PC-3 (cell line): ENCODE measurements at places on chromosomes 11 and 22. TPM values are rescaled to one million over a fixed set of nuclear protein-coding genes. Genes with fewer than 3 reads are reported as not detected.

MUC5AC gene
- total RNA-seq: 0.11 and 0.35 TPM in 2 replicates

SLC16A8 gene
- not detected in 2 replicates for total RNA-seq

ADAMTS8 gene
- total RNA-seq: 0.12 TPM in 1 of 2 replicates, not detected in the other

DNA sequence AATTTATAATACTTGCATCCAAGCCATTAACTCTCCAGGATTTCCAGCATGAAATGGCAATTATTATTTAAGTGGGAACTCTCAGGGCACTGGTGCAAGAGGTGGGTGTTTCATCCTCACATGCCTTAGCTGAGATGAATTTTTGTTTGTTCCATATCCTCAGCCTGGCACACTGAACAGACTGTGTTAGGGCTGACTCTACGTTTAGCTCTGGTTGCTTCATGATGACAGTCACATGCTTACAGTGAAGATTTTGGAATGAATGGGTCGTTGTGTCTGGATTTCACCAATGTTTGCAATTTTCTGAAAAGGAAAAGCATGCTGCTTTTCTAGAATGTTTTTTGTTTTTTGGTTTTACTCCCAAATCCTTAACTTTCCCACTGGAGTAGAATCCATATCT lies 246.6 kb downstream of the INSC start:
- DNase-seq: no peak

DNA sequence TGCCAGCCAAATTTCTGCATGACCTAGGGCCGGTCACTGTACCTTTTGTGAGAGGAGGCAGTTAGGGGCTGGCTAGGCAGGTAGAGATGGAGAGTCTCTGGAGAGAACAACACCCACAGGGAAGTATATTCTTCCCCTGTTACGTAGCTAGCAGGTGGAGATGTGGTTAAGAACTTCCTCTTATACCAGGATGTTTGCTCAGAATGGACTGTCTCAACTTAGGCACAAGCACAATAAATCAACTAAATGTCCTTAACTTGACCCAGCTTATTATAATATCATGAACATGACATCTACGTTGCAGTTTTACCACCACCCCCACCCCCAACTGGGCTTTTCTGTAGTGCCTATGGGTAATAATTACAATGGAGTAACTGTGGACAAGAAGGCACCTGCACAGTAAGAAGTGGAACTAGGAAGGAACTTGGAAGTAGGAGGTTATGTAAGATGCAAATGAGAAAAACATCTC lies 60.7 kb upstream of the MPEG1 start:
- DNase-seq: peak; percentile 29

DNA sequence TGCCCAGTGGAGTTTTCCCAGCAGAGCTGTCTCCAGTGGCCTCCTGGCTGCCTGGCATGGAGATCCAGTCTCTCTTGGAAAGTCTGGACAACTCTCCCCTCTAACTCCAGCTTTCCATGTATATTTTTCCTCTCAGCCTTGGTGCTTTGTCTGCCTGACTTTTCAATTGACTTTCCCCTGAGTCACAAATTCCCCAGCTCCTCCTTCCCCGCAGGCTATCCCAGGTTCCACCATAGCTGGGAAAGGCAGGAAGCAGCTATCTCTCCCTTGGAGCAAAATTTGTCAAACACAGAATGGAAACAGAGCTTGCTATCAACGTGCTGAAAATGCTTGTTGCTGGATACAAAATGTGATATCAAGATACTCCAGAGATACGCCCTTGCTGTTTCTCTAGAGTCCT lies 384.8 kb downstream of the TMEM135 start:
- DNase-seq: peak; percentile 97

DNA sequence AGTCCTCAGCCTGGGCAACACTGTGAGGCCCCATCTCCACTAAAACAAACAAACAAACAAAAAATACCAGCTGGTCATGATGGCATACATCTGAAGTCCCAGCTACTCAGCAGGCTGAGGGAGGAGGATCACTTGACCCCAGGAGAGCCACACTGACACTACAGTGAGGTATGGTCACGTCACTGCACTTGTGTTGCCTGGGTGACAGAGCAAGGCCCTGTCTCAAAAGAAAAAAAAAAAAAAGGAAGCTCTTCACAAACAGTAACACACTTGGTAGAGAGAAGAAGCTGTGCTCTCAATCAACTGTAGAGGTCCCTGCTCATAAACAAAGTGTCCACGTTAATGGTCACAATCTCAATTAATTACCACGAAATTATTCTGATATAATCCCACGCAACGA lies 401.6 kb upstream of the CCDC90B start:
- DNase-seq: no peak

DNA sequence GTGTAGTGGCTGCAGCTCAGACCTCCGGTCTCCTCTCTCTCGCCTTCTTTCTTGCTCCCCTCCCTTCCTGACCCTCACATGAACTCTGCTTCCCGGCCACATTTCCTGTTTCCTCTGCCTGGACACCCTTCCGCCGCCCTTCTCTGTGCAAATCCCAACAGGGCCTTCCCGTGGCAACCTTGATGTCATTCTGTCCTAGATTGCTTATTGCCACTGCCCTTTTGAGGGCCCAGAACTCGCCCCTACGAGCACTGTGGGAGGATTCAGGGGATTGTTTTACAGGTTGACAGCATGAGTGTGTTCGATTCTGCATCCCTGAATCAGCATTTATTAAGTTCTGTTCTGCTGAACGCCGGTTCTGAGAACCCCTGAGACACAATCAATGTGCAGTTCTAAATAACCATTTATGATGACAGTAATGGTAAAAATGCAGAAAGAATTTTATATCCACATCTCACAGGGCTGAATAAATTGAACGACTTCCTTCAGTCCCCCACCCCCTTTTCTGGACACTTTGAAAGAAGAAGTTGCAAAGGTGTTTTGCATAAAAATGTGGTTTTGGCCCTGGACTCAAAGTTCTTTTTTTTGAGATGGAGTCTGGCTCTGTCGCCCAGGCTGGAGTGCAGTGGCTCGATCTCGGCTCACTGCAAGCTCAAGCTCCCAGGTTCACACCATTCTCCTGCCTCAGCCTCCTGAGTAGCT lies 6.4 kb downstream of the BATF2 start:
- no peak for DNase-seq

DNA sequence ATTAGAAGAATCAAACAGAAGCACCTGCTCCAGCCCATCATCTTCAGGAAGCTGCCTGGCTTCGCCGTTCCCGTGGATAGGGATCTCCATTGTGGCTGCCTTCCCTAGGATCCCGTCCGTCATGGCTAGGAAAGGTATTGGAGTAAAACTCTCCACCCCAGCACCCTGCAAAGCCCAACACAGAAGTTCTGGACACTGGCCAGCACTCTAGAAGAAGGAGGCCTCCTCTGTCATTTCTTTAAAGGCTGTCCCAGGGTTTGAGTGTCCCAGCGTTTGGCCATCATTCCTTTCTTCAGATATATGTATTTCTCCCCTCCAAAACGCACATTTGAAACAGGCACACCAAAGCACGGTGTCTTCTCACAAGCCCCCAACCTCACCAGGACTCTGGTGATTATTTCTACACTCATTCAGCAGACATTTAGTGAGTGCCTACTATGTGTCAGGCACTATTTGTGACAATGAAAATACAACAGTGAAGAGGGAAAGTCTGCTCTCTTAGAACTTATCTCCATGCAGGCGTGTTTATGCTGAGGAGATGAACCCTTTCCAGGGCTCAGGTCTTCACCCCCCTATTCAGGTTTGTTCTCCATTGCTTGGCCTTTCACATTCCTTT lies 724 bp downstream of the ARFIP2 start:
- no peak for DNase-seq

DNA sequence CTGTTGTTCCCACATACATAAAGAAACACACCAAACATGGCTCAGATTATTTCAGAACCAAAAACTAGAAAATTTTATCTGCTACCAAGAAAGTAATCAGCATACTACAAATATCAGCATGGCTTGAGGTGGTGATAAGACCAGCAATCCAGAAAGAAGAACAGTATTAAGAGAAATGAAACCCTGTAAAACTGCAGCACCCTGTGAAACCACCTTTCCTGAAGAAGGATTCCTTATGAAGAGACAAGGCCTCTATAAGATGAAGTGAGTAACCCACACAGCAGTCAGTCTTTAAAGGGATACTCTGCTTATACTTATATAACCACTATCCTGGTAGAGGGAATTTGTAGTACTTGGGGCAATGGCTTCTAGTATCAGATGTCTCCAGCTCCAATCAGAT lies 49.9 kb downstream of the RSF1 start:
- DNase-seq: no peak

DNA sequence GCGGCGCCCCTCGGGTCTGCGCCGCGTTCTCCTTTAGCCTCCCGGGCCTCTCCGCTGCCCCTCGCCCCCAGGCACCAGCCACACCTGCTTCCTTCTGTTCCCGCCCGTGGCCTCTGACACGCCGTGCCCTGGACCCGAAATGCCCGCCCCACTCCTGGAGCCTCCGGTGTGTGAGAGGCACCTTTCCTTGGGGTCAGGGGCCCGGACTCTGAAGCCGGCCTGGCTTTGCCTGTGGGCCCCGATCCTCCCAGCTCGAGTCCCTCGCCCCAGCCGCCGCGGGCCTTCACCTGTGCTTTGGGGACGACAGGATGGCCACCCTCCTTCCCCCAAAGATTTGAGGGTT lies 661 bp upstream of the CDPF1 start:
- no peak for DNase-seq

DNA sequence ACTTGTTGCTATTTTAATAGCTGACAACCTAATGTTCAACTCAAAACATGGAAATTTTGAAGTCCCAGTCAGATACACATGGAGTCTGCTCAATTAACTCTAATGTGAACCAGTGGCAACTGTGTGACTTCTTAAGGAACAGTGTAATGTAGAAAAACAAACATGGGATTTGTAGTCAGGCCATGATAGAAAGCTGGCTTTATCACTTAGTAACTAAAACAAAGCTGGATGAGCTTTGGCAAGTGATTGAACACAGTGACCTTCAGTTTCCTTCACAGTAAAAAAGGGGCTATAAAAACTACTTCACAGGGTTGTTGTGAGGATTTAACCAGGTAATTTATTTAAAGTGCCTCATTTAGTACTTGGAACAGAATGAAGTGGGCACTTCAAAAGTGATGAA lies 62.6 kb downstream of the PRCP start:
- DNase-seq: no peak

GRCh38 chr11:128594226-128594625 lies 6.9 kb upstream of the ETS1 start:
- DNase-seq: no peak

DNA sequence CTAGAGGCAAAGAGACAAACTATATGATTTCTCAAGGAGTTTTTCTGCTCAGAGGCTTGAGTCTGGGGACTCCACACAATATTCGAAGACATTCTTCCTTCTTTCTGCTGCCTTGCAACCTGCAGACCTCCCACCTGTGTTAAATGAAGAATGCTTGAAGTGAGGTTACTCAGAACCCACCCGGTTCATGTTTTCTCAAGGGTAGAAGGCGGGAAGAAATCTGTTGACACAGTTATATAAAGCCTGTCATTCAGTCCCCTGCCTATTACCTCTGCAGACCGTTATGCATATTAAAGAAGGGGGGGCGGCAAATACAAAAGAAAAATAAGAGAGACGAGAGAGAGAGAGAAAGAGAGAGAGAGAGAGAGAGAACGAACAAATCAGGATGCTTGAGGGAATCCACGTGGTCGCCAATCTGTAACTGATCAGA lies 2.2 kb upstream of the KMT2A start:
- DNase-seq: no peak

DNA sequence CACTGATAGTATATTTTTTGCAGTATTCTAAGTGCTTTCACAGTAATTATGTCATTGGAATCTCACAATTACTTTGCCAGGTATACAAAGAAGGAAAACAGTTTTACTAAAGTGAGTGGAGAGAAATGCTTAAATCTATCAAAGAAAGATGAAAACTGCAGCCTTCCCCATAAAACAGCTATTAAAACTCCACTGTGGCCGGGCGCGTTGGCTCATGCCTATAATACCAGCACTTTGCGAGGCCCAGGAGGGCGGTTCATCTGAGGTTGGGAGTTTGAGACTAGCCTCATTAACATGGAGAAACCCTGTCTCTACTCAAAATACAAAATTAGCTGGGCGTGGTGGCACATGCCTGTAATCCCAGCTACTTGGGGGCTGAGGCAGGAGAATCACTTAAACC lies 19.1 kb downstream of the OR51E1 start:
- no peak for DNase-seq

DNA sequence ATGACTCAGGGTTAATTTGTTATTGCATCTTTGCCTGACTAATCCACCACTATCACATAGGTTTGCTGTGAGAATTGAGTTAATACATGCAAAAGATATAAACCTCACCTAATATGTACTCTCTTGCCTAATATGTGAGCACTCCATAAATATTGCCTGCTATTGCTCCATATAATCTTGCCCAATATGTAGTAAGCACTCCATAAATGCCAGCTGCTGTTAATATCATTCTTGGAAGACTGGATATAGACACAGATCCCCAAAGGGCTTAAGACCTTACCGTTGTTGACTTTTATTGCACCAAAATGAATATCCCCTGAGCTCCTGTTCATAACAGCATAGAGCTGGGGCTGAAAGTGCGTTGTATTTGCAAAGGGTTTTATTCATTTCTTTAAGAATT lies 27.0 kb upstream of the LRRC55 start:
- no peak for DNase-seq

GRCh38 chr22:38862375-38863329 lies 9.4 kb downstream of the CBX6 start:
- DNase-seq: no peak

- peak; percentile 90 for DNase-seq
These were observed at the start of gene LPXN for GRCh38 chr11:58575377-58576020. TSS of gene LPXN (minus strand) at chr11:58575856. CDS start at chr11:58575772, 84 bp downstream.

- DNase-seq: peak; percentile 37
These were observed 21.2 kb downstream of the FZD4 start for GRCh38 chr11:86933891-86934581.

DNA sequence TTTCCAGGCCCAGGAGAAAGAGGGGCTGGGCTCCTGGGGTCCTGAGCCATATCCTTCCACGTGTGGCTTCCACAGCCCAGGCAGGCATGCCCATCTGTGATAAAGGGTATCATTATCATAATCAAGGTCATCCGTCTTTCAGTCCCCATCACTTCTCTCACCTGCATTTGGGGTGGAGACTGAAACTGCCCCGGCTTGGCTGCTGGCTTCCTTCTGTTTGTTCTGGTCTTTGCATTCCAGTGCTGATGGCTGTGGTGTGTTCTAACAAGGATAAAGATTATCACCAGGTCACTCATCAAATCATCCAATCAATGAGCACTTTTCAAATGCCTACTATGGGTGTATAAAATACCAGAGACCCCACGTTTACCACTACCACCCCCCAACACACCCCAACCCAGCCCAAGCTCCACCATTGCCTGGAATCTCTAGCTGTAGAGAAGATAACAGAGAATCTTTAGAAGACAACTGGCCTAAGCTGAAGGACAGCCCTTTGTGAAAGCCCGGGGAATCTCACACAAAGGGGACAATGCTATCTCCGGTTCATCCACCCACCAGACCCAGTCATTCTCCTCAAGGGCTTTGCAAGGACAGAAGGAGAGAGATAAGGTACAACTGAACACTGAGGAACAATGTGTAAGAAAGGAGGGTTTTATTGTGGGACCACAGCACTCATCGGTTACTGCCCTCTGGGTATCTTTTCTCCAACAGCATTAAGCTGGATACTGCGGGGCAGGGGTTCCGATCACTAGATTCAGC lies 54.9 kb downstream of the AHNAK start:
- DNase-seq: no peak

GRCh38 chr22:30578481-30578880 lies 4.0 kb upstream of the GAL3ST1 start:
- DNase-seq: no peak
